ENCODE measurements at places on chromosomes 6 and 20.

GRCh38 chr6:163750431-163751031, 336.0 kb downstream of the QKI start:
- no peak overlapping the region for H3K27ac ChIP-seq
- no peaks in the 10 kb centered on the region for H3K27me3 ChIP-seq
- no peaks in the 10 kb centered on the region for H3K4me1 ChIP-seq
- H3K4me3 ChIP-seq: no peak overlapping the region

GRCh38 chr6:21596145-21596948, 2.8 kb downstream of the SOX4 start:
- DNase-seq: peak; percentile 44
- no peaks in the 10 kb centered on the region for H3K36me3 ChIP-seq
- no peaks in the 10 kb centered on the region for H3K27me3 ChIP-seq
- H3K4me3 ChIP-seq: peak overlapping the region; percentile 95

DNA sequence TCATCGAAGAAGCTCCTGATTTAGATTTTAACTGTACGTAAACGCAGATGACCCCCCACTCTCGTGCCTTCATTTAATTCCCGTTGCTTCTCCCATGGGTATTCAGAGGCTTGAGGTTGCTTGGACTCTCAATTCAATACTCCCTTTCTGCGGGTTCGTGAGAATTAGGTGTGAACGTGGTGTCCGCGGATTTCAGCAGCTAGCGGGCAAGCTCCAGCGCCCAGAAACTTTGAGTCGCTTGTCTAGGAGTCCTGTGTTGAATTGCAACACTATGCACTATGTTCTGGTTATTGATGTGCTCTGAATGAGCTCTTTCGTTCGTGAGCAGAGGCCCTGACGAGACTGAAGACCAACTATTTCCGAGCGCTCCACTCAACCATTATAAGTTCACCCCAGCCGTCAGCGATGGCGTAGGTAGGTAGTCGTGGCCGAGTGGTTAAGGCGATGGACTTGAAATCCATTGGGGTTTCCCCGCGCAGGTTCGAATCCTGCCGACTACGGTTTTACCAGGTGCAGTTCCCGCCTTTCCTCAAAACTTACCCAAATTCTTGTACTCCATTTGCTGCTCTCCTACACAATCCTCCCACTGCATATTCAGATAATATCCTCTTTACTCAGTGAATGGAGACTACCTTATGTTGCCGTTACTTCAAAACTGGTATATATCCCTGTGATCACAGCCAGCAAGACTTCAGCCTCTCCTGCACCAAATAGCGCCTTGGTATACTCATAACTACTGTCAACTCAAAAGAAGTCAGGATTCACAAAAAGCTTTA, 72.6 kb upstream of the ZNF184 start:
- H3K4me1 ChIP-seq: no peaks in the 10 kb centered on the region
- peak overlapping the region; percentile 53 for H3K4me3 ChIP-seq
- peak; percentile 57 for DNase-seq
- no peaks in the 10 kb centered on the region for H3K27me3 ChIP-seq

- no peaks in the 10 kb centered on the region for H3K4me1 ChIP-seq
- H3K4me3 ChIP-seq: no peak overlapping the region
- H3K27me3 ChIP-seq: no peaks in the 10 kb centered on the region
Observed at GRCh38 chr6:99951016-99951805, 42.8 kb downstream of the MCHR2 start.

DNA sequence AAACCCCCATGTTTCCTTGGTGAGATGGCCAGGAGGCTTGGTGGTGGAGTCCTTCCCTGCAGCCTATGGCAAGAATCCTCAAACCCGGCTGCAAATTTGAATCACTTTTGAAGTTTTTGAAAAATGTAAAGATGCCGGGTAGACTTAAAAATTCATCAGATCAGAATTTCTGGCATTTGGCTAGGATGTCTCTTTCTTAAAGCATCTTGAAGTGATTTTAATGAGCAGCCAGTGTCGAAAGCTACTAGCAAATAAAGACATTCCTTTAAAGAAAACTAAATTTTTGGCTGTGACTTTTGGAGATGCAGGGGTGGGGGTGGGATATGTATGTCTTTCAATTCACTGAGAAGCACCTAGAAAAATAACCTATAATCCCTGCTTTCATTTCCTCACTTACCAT, 25.6 kb upstream of the NOX3 start:
- H3K27me3 ChIP-seq: no peaks in the 10 kb centered on the region
- no peaks in the 10 kb centered on the region for H3K36me3 ChIP-seq
- no peak overlapping the region for H3K4me3 ChIP-seq
- H3K27ac ChIP-seq: no peak overlapping the region
- peaks cover 8% of the 10 kb centered on the region for H3K4me1 ChIP-seq

- no peak overlapping the region for H3K27ac ChIP-seq
- H3K36me3 ChIP-seq: peaks cover 5% of the 10 kb centered on the region
- peaks cover 2% of the 10 kb centered on the region for H3K4me1 ChIP-seq
Observed at GRCh38 chr6:4999586-4999985, 4.3 kb downstream of the RPP40 start.

GRCh38 chr20:62588458-62589149, 53.7 kb upstream of the SLCO4A1 start:
- H3K4me3 ChIP-seq: no peak overlapping the region
- no peak overlapping the region for H3K27ac ChIP-seq
- DNase-seq: peak; percentile 41
- no peaks in the 10 kb centered on the region for H3K36me3 ChIP-seq

DNA sequence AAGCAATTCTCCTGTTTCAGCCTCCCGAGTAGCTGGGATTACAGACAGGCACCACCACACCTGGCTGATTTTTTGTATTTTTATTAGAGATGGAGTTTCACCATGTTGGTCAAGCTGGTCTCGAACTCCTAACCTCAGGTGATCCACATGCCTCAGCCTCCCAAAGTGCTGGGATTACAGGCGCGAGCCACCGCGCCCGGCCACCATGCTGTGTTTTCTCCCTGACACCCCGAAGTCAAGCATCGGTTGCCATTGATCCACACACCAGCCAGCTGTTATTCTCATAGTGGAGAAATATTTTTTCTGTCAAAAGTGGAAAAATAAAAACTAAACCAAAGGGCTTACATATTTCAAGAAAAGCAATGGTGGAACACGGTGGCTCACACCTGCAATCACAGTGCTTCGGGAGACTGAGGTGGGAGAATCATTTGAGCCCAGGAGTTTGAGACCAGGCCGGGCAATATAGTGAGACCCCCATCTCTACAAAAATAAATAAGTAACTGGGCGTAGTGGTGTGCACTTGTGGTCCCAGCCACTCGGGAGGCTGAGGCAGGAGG, 157.4 kb downstream of the ZMYND8 start:
- H3K4me1 ChIP-seq: no peaks in the 10 kb centered on the region
- H3K27ac ChIP-seq: no peak overlapping the region
- no peaks in the 10 kb centered on the region for H3K36me3 ChIP-seq
- no peak overlapping the region for H3K4me3 ChIP-seq
- no peak for DNase-seq
- no peaks in the 10 kb centered on the region for H3K27me3 ChIP-seq

DNA sequence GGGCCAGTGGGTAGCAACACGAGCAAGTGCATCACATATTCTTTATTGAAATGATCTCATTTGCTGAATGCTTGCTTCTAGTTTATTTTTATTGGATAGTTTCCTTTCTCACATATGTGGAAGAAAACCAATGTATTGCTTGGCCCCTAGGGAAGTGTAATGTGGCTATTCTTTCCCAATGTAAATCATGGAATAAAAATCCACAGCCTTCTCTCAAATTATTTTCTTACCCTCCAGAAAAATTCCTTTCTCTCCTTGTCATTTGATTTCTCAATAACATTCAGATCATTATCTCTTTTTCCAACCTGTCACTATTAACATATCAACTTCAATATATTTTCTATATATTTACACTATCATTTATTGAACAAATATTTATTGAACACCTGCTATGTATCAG, 51.9 kb upstream of the PTPRK start:
- no peaks in the 10 kb centered on the region for H3K36me3 ChIP-seq
- H3K4me1 ChIP-seq: peaks cover 7% of the 10 kb centered on the region
- H3K27ac ChIP-seq: no peak overlapping the region
- H3K4me3 ChIP-seq: no peak overlapping the region
- no peak for DNase-seq

DNA sequence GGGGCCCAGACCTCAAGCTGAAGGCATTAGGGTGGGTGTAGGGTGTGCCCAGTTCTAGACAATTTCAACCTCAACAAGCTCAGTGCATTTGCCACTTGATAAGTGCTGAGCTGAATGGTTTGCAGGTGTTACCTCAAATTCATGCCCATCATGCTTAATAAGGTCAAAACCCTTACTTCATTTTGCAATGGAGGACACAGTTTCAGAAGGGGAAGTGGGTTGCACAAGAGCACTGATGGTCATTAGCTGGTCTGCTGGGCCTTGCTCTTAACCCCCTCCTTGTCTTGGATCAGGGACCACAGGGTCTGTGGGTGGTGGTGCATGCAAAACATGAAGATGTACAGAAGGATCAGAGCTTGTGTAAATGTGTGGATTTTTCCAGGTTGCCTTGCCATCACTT, 71.0 kb upstream of the SIRPA start:
- no peak overlapping the region for H3K27ac ChIP-seq
- H3K36me3 ChIP-seq: no peaks in the 10 kb centered on the region
- no peak overlapping the region for H3K4me3 ChIP-seq
- peaks cover 14% of the 10 kb centered on the region for H3K4me1 ChIP-seq
- no peak for DNase-seq

DNA sequence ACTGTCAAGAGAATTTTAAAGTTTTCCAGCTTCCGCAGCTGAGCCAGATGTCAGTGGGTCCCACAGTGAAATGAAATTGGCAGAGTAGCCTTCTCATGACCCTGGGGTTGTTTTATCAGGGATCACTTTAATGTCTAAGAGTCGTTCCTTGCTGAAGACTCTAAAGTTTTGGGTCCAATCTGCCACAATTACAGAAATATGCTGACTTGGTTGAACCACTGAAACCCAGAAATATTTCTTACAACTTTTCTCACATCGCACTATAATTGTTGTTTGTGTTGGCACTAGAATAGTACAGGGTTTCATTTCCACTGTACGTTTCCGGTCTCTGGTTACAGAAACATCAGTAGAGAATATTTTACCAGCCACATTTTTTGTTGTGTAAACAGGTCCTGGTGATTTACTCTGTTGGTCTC, 109.0 kb downstream of the HMGCLL1 start:
- DNase-seq: no peak
- no peaks in the 10 kb centered on the region for H3K27me3 ChIP-seq
- no peak overlapping the region for H3K4me3 ChIP-seq
- no peak overlapping the region for H3K27ac ChIP-seq
- H3K4me1 ChIP-seq: no peaks in the 10 kb centered on the region

DNA sequence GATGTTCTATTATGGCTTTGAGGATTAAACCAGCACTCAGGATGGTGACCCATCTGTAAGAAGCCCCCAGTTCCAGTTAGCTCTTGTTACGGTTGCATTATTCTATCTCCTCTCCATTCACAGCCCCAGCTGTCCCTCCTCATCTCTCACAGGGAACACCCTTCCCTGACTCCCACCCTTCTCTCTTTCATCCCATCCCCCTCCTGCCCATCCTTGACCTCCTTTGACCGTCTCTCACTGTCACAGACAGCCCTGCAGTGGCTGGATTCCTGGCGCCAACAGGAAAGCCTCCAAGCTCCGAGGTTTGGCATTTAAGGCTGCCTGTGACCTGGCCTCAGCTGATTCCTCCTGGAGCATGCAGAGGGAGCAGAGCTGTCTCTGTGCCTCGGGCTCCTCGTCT, 4.2 kb upstream of the BPIFB4 start:
- H3K4me1 ChIP-seq: no peaks in the 10 kb centered on the region
- H3K36me3 ChIP-seq: no peaks in the 10 kb centered on the region
- no peak overlapping the region for H3K27ac ChIP-seq
- H3K27me3 ChIP-seq: no peaks in the 10 kb centered on the region
- H3K4me3 ChIP-seq: no peak overlapping the region

GRCh38 chr6:28355743-28356665, 6.3 kb downstream of the ZKSCAN3 start:
- H3K27me3 ChIP-seq: no peaks in the 10 kb centered on the region
- H3K4me1 ChIP-seq: peaks cover 5% of the 10 kb centered on the region
- peak; percentile 92 for DNase-seq
- H3K27ac ChIP-seq: peak overlapping the region; percentile 81

DNA sequence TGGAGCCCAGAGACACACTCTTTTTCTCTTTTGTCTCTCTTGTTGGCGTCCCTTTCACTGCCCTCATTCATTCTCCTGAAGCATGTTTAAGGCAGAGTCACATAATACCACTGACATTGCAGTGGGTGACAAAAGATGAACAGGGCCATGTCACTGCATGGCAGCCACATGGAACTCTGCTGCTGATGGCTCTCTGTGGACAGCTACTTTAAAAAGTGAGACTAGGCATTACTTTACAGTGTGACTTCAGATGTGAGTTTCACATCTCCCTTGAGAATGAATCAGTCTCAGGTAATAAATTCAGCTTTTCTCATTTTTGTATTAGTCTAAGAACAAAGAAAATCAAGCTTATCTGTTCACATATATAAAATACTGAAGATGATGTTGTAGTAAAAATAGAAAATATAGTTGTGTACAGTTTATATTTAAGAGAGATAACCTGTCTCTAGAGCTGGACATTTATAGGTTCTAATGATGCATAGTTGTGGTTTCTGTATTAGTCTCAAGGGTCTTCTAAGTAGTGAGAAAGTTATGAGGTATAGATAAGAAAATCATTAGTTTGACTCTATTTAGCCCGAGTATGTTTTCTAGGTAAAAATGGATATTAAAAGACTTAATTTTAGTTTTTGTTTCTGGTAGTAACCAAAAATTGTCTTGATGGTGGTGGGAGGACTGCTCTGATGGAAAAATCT, 6.1 kb downstream of the MRS2 start:
- DNase-seq: no peak
- H3K27ac ChIP-seq: no peak overlapping the region
- no peaks in the 10 kb centered on the region for H3K4me1 ChIP-seq
- peaks cover 8% of the 10 kb centered on the region for H3K36me3 ChIP-seq

DNA sequence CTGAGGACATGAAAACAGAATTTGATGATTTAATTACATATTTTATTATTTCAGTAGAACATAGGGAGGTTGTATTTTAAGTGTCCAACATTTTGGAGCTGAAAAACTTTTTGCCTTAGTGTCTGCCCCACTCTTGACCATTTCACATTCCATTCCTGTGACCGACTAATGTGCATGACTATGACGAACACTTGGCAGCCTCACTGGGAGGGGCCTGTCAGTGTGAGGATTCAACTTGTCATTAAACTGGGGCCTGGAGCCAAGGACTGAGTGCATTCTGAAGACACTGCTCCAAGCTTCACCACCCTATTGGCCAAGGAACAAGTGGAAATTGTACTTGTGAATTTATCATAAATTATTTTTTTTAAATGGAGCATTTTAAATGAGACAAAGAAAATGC, 661.3 kb downstream of the BCKDHB start:
- no peak overlapping the region for H3K27ac ChIP-seq
- no peak overlapping the region for H3K4me3 ChIP-seq
- H3K27me3 ChIP-seq: no peaks in the 10 kb centered on the region

- no peaks in the 10 kb centered on the region for H3K27me3 ChIP-seq
- H3K4me1 ChIP-seq: no peaks in the 10 kb centered on the region
Observed at GRCh38 chr6:75230484-75231325, 12.9 kb downstream of the COX7A2 start.

Data from fibroblast of lung (primary cell).